ENCODE measurements at places on chromosomes 5 and 9.
A peak's percentile ranks its signal among the peaks of the same experiment; 100 is the strongest.

DNA sequence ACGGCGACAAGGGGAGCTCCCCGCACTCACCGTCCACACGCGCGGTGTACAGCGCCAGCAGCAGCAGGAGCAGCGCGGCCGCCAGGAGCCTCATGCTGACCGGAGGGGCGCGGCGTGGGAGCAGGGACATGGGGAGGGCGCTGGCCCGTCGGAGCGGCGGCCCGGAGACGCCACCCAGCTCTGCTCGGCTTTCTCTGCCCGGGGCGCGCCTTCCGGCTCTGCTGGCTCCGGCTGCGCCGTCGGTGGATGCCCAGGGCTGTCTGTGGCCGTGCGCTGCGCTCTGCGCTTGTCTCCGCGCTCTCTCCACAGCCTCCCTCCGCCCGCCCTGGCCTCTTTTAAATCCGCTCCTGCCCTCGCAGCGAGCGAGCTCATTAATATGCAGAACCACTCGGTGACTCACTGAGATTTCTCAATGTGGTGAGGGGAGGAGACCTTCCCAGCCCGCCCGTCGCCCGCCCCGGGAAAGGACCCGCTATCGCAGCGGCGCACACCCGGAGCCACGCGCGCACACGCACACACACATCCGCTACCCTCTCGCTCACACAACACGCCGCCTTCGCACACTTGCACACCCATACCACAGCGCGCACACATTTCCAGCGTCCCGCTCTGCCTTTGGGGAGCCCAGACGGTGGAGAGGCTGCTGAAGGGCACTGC lies at the start of gene CXCL14:
CXCL14 (minus strand) TSS at position 307 of the 657 bp plus-strand sequence; CDS start at position 94, 213 bp downstream.
- peak; percentile 48 for DNase-seq

GRCh38 chr5:115366223-115366622 lies 69.8 kb upstream of the CCDC112 start:
- no peak for DNase-seq

- no peak for DNase-seq
Measured at GRCh38 chr5:113153512-113154097, 177.0 kb downstream of the DCP2 start.

DNA sequence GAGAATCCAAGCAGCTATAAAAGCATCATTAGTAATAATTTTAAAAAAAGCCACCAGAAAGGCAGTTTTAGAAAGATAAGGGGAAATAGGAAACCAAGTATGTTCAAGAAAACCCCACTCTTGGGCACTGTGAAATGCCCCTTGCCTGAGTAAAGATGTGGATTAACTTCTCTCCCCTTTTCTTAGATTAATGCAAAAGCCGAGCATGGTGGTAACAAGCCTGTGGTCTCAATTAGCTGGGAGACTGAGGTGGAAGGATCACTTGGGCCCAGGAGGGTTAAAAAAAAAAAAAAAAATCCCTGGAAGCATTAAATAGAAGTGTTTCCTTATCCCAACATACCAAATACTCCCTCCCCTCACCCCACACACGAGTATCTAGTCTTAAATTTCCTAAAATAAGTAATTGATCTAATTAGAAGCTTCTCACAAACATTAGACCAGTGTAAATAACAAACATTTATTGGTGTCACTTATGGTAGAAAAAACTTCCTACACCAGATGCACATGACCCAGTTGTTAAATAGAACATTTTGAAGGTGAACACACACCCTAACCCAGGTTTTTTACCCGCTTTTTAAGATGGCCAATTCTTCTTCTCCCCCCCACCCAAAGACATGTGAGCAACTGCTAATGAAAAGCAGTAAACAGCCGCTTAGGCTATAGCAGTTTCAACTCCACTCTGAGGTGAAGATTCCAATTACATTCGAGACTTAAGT lies 5.2 kb downstream of the HSPA5 start:
- DNase-seq: no peak

DNA sequence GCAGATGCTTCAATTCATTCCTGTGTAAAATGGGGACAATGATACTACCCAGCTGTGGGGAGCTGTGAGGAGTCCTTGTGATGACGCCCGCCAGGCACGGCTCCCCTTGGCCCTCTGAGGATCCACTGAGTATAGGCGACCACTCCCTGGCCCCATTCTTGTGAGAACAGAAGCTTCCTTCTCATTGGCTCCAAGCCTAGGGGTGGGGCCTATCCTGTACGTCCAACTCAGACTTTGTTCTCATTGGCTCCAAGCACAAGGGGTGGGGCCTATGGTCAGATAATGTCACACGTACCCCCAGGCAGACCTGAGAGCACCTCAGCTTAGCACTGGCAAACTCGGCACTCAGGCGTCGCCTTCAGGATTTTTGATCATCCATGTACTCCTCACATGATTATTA lies 232.9 kb upstream of the MVB12B start:
- DNase-seq: no peak

DNA sequence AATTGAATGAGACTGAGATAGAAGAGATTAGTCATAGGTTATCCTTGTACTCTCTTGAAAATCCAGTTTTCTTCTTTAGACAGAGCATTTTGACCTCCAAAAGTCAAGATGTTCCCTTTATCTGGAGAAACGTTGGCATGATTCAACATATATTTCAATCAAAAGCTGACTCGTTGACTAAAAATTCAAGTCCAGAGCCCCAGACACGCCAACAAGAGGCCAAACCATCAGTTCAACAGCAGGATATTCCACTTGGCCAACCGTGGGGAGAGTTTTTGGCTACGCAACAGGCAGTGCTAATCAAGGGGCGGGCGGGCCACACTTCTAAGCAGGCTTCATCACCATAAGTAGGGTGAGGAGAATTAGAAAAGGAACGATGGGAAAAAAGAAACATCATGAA lies 119.1 kb downstream of the SLIT3 start:
- no peak for DNase-seq

DNA sequence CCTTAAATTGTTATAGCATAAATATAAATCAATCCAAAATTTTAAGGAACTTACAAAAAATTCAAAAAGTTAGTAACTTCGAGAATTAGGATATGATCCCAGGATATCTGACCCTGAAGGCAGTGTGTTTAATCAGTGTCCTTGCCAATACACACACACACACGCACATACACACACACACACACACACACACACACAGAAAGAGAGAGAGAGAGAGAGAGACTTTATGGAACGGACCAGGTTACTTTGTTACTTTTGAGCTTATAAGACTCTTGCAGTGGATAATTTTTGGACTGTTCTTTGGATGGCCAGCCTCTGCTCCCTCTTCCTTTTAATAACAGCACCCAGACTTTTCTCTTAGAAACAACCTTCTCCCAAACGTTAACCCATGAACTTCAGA lies 322.9 kb downstream of the NFIB start:
- DNase-seq: no peak

DNA sequence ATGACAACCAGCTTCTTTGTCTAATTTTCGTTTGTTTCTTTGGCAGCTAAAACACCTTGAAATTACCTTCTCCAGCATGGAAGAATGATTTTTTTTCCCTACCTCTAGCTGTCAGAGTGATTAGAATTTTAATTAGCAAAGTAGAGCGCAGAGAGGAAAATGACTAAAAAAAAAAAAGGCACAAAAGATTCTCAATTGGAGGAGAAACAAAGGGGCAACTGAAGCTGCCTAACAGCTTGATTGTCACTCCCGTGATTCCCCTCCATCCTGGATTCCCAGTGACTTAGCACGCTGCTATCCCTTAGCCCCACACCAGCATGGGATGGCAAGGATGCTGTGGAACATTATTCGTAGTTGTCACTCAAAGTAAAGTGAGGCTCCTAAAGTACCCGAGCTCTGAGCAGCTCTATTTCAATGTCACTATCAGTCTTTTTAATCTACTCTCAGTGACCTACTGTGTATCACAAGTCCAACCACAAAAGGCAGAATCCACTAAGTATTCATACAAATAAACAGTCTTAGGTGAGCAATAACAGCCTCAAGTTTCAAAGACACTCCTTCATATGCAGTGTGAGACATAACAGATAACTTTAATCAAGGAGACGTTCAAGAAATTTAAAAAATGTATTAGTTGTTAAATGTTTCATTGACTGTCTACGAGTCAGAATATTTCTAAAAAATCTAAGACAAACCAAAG lies 710.0 kb upstream of the GRAMD2B start:
- no peak for DNase-seq

GRCh38 chr5:180193749-180194375 lies 15.1 kb downstream of the RASGEF1C start:
- no peak for DNase-seq

GRCh38 chr9:21994556-21995005 lies at the start of gene CDKN2B-AS1:
Gene CDKN2B-AS1 (plus strand): TSS chr9:21994791.
- DNase-seq: peak; percentile 47

- DNase-seq: no peak
Measured at GRCh38 chr9:94999832-95000231, 273.3 kb downstream of the AOPEP start.

DNA sequence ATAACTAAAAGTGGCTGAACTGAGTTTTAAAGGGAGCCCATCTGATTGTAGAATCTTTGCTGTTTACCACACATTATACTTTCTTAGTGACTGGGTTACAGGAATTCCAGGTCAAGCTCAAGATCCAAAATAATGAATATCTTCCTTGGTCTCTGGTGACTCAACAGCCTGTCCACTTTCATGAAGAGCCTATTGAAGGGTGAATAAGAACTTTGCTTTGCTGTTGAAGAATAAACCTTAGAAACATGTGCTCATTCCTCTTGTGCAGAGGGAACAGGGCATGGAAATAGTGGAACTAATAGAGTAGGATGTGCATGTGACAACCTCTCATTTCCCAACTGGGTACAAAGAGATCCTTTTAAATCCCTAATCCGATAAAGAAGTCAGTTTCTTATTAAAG lies 21.4 kb downstream of the ALDH1A1 start:
- no peak for DNase-seq

GRCh38 chr9:121267689-121268597 lies at the start of gene GSN:
Gene GSN (plus strand): TSS chr9:121268162. CDS start chr9:121301972, 33,810 bp downstream.
- DNase-seq: peak; percentile 52

GRCh38 chr9:109477258-109478050 lies 20.7 kb downstream of the PTPN3 start:
- no peak for DNase-seq

GRCh38 chr5:159257629-159258283 lies 5.3 kb upstream of the UBLCP1 start:
- DNase-seq: no peak

- DNase-seq: peak; percentile 41
Measured at GRCh38 chr5:76367623-76368371, 35.3 kb upstream of the IQGAP2 start.

GRCh38 chr9:78321505-78321904 lies 24.6 kb downstream of the PSAT1 start:
- no peak for DNase-seq

DNA sequence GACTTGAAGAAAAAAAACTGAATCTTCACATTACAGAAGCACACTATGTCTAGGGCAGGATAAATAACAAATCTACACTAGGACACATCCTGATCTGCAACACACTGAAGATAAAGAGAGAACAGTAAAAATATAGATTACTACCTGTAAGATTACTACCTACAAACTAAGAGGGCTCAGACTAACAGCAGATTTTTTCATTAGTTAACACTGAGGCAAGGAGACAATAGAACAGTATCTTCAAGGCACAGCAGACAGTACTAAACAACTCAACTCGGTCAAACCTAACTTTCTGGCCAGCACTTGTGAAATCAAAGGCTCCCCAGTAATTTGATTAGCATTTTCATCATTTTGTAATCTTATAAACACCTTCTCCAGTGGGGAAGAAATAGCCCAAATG lies 46.5 kb downstream of the TEX10 start:
- DNase-seq: no peak

GRCh38 chr5:142981475-142981874 lies 211.3 kb downstream of the ARHGAP26 start:
- no peak for DNase-seq

GRCh38 chr5:53360811-53361210 lies 119.6 kb upstream of the FST start:
- no peak for DNase-seq

- no peak for DNase-seq
Measured at GRCh38 chr9:130912932-130913598, 16.5 kb upstream of the QRFP start.
